ENCODE measurements at places on chromosomes 3 and 15.

- no peak for DNase-seq
Observed at GRCh38 chr3:52998771-52999513, 46.9 kb downstream of the SFMBT1 start.

GRCh38 chr3:168288511-168289401, 193.0 kb upstream of the GOLIM4 start:
- no peak for DNase-seq

- DNase-seq = peak; percentile 79
Observed at GRCh38 chr15:23690450-23690852, 3.3 kb upstream of the NDN start.

GRCh38 chr15:28017423-28017924, 81.6 kb downstream of the OCA2 start:
- peak; percentile 36 for DNase-seq

- DNase-seq = no peak
Observed at GRCh38 chr3:16056217-16056616, 118.3 kb upstream of the GALNT15 start.

DNA sequence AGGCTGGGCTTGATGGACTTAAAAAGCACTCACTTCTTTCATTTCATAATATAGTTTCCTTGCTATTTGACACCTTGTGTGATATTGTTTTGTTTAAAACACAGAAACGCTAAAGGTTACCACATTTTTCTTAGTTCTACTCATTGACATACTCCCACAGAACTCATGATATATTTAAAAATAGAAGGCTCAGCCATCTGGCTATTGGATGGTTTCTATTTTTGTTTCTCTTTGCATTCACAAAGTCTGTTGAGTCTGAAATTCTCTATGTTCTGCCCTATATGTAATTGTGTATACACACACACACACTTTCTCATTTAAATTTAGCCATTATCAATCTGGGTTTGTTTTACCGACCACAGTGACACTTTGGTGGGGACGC, 128.2 kb downstream of the SOX2 start:
- DNase-seq = no peak

DNA sequence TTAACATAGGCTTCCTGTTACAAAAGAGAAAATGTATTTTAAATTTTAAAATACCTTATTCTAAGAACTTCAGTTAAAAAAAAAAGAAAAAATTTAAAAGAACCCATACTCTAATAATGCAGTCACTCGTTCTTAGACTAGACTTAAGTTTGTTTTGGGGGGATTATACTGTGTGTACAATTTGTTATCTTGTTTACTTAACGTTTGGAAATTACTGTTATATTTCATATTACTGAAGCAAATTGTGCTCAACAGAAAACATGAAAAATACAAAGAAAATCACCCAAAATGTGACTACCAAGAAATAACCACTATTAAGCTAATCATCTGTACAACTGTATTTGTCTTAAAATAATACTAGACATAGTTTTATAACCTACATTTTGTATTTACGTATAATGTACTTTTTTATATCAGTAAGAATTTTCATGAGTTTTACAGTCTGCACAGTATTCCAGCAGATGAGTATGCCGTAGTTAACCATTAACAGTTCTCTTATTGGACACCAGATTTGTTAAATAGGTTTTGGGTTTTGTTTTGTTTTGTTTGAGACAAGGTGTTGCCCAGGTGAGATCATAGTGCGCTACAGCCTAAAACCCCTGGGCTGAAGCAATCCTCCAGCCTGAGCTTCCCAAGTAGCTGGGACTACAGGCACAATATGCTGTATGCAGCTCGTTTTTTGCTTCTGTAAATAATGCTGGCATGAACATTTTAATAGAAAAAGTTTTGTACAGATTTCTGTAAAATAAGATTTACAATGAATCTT, 88.8 kb upstream of the CHD2 start:
- DNase-seq = no peak

- DNase-seq = no peak
Observed at GRCh38 chr3:53724566-53724965, 121.7 kb downstream of the CHDH start.

- DNase-seq = no peak
Observed at GRCh38 chr15:71168166-71168834, 53.0 kb downstream of the THSD4 start.

DNA sequence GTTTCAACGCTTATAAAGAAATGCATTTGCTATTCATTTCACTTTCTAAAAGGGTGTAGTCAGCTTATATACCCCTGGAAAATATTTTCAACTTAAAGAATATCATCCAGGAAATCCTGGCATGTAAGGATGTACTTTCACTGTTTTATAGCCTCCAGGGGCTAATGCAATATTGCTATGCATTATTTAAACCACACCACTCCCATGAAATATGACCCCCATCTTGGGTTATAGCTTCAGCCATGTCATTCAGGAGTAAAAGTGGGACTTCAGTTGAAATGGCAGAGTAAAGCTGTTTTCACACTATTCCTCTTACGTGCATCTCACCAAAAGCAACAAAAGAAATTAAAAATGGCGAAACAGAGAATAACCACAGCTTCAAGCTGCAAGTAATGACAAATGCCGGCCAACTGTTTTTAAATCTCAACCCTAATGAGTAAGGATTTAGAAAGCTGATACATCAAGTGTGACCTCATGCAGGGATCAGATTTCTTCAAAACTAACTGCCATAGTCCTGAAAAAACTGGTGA, 84.5 kb downstream of the COL6A6 start:
- peak; percentile 26 for DNase-seq

GRCh38 chr15:89119489-89120478, 31.5 kb downstream of the ABHD2 start:
- DNase-seq = no peak

- no peak for DNase-seq
Observed at GRCh38 chr3:99163314-99163713, 261.8 kb upstream of the DCBLD2 start.

GRCh38 chr3:147613725-147614124, 204.6 kb downstream of the ZIC1 start:
- DNase-seq = peak; percentile 4

DNA sequence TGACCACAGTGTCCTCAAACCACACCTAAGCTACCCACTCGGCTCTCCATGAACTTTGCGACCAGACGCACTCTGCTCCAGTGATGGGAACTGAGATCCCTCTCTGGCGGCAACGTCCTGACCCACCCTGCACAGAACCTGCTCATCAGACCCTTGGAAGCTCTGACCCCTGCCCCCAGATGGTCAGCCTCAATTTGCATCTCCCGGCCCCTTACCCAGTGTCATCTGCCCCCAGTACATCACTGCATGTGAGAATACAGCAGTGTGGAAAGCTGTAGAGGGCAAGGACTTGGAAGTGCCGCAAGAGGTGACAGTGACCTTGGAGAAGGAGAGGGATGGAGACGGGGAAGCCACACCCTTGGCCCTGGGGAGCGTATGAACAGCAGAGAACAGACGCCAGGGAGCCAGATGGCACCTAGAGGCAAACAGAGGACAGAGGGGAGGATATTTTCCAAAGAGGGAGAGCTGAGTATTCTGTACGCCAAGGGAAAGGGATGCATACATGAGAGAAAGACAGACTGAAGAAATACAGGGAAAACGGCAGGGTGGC, 192.0 kb downstream of the XXYLT1 start:
- no peak for DNase-seq

DNA sequence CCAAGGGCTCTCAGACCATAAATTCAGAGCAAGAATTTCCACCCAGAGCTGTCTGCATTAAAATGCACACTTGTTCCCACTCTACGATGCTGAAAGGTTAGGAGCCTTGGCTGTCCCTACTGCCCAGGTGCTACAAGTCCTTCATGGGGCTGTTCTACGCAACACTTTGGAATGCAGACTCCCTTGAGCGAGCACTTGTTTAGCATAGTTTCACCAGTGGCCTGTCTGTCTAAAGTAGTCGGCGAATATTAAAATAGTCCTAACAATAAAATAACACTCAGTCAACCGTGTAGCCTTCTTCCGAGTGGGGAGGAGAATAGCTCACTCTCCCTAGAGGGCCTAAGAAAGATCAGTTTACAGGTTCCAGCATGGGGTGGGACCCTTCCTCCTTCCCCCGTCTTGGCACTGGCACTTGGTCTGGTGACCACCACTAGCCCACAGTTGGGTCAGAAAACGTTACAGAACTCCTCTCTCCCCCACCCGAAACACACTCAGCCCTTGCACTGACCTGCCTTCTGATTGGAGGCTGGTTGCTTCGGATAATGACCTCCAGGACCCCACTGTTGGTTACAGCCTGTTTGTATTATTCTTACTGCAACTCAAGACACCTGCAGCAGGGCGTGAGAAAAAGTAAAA, at the start of gene CLDN16:
TSS of gene CLDN16 (plus strand) at position 586 of the 636 bp plus-strand sequence. CDS start 167 bp downstream, outside the sequence.
- peak; percentile 28 for DNase-seq

DNA sequence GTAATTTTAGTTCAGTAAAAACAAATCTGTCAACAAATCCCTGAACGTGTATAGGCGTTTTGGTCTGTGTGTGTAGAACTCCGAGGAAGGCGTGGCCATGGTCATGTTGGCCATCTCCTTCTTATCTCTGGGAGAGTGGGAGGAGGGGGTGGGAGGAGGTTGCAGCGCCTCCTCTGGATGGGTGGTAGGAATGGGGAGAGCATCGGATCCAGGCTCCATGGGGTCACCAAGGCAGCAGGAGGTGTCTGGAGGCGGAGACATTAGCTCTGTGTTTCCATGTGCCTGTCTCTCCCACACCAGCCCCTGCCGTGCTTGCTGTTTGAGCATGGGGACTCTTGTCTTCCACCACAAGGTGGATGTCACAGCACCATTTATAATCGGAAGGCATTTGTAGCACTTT, 34.5 kb upstream of the TRPM1 start:
- no peak for DNase-seq

DNA sequence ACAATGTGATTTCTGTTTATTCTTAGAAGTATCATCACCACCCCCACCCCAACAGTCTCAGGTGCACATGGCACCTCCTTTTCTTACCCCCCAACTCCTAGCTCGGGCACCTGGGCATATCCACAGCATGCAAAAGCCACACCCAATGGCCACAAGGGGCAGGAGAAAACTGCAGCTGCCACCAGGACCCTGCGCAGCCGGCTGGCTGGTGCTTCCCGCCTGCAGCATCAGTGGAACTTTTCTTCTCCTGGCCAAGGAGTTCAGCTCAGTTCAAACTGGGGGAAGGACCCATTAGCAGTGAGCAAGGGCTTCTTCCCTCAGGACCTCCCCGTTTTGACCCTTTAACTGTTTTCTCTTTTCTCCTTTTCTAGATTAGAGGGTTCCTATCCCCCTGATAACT, 44.8 kb downstream of the TM4SF18 start:
- DNase-seq = no peak

GRCh38 chr3:121883507-121883906, 10.7 kb upstream of the SLC15A2 start:
- DNase-seq = peak; percentile 4

DNA sequence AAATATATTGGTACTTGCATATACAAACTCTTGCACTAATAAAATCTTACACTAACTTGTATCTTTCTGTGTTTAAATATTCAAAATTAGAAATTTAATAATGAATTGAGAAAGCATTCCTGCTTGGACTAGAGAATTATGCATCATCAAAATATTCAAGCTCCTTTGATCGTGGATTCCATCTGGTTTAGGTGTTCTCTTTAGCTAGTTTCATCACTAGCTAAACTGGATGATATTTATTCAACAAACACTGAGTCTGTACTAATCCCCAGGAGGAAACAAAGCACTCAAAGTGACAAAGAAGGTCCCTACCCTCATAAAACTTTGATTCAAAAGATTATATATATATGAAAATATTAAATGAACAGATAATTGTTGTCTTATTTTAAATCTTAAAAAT, 1360.9 kb upstream of the ALCAM start:
- DNase-seq = no peak

- DNase-seq = no peak
Observed at GRCh38 chr15:64519897-64520296, 59.5 kb downstream of the ZNF609 start.

DNA sequence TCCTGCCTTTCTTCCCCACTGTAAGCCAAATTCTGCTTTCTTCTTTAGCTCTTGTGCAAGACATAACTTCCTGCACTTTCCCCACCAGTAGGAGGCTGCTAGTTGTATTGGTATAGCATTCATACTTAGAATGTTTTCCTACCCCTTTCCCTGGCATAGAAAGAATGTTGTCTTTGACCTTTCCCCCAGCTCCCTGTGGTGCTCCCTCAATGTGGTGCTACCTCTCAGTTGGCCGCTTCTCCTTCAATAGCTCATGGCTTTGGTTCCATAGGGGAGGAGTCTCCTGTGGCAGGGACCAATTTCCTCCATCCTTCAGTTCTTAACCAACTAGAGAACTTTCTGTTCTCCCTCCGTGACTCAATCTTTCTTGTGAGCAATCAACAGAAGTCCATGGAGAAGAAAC, 67.5 kb upstream of the AKAP13 start:
- no peak for DNase-seq

DNA sequence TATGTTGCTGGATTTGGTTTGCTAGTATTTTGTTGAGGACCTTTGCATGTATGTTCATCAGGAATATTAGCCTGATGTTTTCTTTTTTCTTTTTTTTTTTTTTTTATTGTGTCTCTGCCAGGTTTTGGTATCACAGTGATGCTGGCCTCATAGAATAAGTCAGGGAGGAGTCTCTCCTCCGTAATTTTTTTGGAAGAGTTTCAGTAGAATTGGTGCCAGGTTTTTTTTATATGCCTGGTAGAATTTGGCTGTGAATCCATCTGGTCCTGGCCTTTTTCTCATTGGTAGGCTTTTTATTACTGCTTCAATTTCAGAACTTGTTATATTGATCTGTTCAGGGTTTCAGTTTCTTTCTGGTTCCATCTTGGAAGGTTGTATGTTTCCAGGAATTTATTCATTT, 165.8 kb downstream of the VPS8 start:
- DNase-seq = no peak

DNA sequence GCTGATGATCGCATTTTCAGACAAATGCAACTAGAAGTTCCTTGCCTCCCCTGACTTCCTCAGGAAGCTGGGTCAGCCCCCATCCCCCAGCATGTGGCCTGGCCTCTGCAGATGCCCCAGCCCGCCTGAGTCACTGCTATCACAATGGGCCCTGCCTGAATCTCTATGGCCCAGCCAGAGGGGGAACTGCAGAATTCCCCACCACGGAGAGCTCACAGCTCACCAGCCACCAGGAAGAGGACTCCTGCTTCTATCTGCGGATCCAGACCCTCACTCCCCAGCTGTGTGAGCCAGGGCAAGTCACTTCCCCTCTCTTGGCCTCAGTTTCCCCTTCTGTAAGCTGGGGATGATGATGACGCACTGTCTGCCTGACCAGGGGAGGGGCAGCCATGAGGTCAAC, 6.9 kb downstream of the PLXND1 start:
- no peak for DNase-seq

GRCh38 chr15:48500595-48500994, 144.9 kb downstream of the FBN1 start:
- no peak for DNase-seq

DNA sequence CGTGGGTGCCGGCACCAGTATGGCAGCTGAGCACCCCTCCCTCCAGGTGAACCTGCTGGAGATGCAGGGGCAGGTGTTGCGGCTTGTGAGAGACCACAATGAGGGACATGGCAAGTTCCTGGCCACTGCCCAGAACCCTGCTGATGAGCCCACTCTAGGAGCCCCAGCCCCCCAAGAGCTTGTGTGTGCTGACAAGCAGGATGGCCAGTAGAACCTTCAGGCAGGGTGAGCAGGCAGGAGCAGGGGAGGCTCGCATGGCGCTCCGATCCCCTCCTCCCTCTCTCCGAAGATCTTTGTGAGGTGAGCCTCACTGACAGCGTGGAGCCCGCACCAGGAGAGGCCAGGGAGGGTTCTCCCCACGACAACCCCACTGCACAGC, 29.8 kb downstream of the NGRN start:
- DNase-seq = no peak

GRCh38 chr15:59352683-59353082, 20.0 kb downstream of the MYO1E start:
- no peak for DNase-seq
